ENCODE measurements at places on chromosomes 13 and 19. TPM values are rescaled to one million over a fixed set of nuclear protein-coding genes. Genes with fewer than 3 reads are reported as not detected.

Gene JSRP1
- total RNA-seq, result not detected

Gene SYT5
- 0.07 TPM for total RNA-seq

Gene ZSCAN1
- total RNA-seq, result not detected

Gene FXYD5
- total RNA-seq, result 51.3 TPM

Gene ATP4B
- total RNA-seq, result not detected

Gene F2RL3
- 2.4 TPM for total RNA-seq

Gene PSG1
- total RNA-seq, result not detected

Gene KBTBD7
- 5.2 TPM for total RNA-seq

Gene NCAN
- not detected for total RNA-seq

Gene ZNF433
- 4.5 TPM for total RNA-seq

Gene PPP5C
- total RNA-seq, result 76.2 TPM

Gene CYP2A6
- not detected for total RNA-seq

Gene ZNF473
- total RNA-seq, result 7.4 TPM

Gene PLPPR2
- 11.3 TPM for total RNA-seq

Gene FKRP
- total RNA-seq, result 18.2 TPM

Gene ZNF154
- 0.79 TPM for total RNA-seq

Gene ZNF540
- total RNA-seq, result 0.40 TPM

Gene FXYD1
- not detected for total RNA-seq

Gene ZNF730
- 3.4 TPM for total RNA-seq

Gene ZNF471
- total RNA-seq, result 2.1 TPM

Gene MBD3L3
- not detected for total RNA-seq

Gene ACER1
- not detected for total RNA-seq

Gene NKPD1
- total RNA-seq, result under 0.01 TPM

Gene PTPRS
- total RNA-seq, result 21.9 TPM

Gene MEX3D
- 62.6 TPM for total RNA-seq

Gene CLDND2
- not detected for total RNA-seq

Gene DIAPH3
- total RNA-seq, result 59.7 TPM

Gene ZNF587B
- total RNA-seq, result 23.7 TPM

Gene AP2S1
- 185 TPM for total RNA-seq

Gene CBLC
- total RNA-seq, result not detected

Gene FEM1A
- 15.1 TPM for total RNA-seq

Gene VMAC
- total RNA-seq, result 3.5 TPM

Gene C19orf81
- total RNA-seq, result not detected

Gene CYP2F1
- total RNA-seq, result not detected

Gene C5AR2
- not detected for total RNA-seq

Gene MBOAT7
- 64.0 TPM for total RNA-seq

Gene FAM124A
- total RNA-seq, result 23.3 TPM

Gene FAM216B
- total RNA-seq, result not detected

Gene TJP3
- total RNA-seq, result not detected

Gene MIA
- total RNA-seq, result not detected

Gene NANOS3
- total RNA-seq, result not detected

Gene CEACAM16
- total RNA-seq, result not detected

Gene WDR88
- not detected for total RNA-seq

Gene NCR1
- total RNA-seq, result not detected

Gene ZNF837
- 0.57 TPM for total RNA-seq

Measured in thoracic aorta endothelial cell (primary cell).